NCI-H2107 (cell line): ENCODE measurements at places on chromosomes 1 and 21.

DNA sequence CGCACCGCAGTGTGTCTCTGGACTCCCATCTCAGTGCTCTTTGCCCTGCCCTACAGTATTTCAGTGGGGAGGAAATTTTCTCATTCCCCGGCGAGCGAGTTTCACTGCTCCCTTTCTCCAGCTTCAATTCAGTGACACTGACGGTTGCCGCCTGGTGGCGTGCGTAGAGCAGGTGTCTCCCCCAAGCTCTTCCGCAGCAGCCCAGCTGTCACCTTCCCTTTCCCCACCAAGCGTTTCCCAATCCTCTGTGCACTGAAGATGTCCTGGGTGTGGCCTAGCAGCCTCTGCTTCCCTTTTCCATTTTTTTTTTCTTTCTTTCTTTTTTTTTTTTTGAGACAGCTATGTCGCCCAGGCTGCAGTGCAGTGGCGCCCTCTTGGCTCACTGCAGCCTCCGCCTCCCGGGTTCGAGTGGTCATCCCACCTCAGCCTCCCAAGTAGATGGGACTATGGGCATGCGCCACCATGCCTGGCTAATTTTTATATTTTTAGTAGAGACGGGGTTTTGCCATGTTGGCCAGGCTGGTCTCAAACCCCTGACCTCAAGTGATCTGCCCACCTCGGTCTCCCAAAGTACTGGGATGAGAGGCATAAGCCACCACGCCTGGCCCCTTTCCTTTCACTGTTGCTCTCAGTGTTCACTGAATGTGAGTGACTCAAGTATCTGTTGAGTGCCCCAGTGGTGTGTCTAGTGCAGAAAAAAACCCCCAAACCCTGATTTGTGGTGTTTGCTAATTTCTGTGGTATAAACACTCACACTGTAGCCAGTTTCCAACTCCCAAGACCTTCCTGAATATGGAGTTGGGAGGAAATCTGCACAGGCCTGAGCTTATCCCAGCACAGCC, 30.1 kb downstream of the TNFRSF1B start:
- DNase-seq: no peak

GRCh38 chr1:109315288-109315687, 8.5 kb upstream of the MYBPHL start:
- DNase-seq: no peak

DNA sequence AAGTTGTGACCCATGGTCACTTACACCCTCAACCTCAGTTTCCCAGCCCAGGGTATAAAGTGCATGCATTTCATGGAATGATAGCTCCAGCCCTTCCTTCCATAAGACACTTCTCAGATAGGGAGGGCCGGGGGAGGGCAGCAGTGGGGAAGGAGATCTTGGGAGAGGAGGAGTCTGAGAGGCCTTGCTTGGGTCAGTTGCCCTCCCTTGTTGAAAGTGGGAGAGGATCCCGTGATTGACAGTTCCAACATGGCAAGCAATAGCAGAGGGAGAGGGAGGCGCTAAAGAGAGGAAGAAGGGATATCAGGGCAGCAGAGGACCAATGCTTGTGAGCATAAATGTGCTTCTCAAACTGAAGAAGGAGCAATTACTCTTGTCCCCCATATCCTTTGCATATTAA, 244.4 kb downstream of the CHRM3 start:
- no peak for DNase-seq

DNA sequence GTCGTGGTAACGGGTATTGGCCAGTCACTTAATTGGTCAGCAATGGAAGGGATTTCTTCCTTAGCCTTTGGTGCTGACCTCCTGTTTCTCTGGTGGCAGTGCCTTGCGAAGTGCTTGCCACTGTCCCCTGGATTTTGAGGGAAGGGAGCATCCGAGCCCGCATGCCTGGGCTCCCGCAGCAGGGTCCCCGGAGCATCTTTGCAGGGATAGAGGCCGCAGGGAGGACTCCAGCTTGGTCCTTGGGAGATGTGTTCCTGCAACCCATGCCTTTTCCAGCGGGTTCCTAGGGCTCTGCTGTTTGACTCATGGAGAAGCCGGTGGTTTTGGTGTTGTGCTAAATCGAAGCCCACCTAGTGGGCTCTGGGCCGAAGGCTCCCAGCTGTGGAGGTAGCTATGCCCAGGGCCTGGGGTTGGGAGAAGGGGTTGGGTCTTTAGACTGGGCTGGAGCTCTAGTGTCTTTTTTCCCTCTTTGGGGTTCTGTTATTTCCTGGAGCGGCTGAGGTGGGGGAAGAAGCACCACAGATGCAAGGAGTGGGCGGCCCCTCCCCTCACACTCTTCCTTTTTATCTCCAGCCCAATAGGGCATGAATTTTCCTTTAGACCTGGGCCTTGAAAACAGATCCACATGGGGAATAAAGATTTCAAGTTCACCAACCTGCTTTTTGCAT, 39.0 kb downstream of the PIK3CD start:
- DNase-seq: no peak

DNA sequence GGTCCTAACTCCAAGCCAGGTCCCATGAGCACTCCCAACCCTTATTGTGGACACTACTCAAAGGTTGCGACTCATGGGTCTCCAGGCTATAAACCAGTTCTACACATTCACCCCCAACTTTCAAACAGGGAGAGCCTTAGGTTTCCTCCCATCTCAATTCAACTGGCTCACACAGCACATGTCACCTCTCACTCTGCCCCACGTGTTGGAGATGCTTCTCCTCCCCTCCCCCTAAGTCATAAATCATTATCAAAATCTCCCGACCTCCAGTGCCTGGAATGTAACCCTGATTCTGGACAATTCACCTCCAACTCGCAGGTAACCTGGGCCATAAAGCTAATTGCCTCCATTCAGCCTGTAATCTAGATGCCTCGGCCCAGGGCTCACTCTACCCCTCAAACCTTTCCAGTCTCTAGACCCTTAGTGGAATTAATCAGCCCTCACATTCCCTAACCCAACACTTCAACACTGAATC, 595 bp downstream of the AK2 start:
- no peak for DNase-seq

DNA sequence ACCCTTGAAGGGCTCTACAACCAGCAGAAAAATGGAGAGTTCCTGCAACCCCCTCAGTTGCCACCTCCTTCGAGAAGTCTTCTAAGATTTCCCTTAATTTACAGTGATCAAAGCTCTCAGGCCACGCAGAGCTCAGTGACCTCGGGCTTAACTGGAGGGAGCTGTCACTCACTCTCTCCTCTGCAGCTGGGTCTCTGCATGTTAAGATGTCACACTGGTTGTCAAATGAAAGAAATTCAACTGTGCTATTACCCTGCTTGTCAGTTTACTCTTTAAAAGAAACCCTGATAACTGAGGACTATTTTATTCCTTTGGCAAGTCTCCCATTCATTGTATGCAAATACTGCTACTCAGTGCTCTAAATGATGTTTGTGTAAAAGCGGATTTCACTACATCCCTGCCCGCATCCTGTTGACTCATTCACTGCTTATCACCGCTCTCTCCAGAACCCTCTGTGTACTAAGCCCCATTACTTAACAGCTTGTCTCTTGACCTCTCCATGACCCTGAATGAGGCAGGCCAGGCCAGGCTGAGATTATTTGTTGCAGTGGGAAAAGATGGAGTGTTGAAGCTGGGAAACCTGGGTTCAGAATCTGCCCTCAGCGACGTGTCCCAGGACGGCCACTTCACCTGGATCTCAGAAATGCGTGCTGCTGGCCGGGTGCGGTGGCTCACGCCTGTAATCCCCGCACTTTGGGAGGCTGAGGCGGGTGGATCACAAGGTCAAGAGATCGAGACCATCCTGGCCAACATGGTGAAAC, 13.7 kb downstream of the DHRS3 start:
- DNase-seq: no peak

- DNase-seq: no peak
These were observed 84.4 kb downstream of the CATSPERE start for GRCh38 chr1:244545511-244545910.

DNA sequence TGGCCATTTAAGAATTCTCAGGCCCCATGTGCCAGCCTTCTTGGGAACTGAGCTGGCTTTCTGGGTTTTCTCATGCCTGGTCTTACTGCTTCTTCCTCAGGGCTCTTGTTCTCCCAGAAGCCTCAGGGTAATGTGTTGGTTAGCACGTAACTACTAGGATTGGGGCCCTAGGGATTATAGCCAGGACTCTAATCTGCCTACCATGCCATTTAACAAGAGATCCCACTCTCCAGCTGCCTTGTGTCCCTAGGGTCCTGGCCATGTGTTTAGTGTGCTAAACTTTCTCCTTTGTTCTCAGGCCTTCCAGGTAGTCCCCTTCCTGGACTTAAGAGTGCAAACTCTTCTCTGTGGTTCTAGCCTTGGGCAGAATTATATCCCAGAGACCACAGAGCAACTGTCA, 2.2 kb upstream of the SH3BGRL3 start:
- DNase-seq: no peak

GRCh38 chr1:47987601-47988000, 9.6 kb downstream of the TRABD2B start:
- DNase-seq: no peak

GRCh38 chr1:240387051-240387450, 224.9 kb downstream of the GREM2 start:
- no peak for DNase-seq

GRCh38 chr1:227953022-227953412, 5.3 kb upstream of the WNT9A start:
- DNase-seq: no peak

DNA sequence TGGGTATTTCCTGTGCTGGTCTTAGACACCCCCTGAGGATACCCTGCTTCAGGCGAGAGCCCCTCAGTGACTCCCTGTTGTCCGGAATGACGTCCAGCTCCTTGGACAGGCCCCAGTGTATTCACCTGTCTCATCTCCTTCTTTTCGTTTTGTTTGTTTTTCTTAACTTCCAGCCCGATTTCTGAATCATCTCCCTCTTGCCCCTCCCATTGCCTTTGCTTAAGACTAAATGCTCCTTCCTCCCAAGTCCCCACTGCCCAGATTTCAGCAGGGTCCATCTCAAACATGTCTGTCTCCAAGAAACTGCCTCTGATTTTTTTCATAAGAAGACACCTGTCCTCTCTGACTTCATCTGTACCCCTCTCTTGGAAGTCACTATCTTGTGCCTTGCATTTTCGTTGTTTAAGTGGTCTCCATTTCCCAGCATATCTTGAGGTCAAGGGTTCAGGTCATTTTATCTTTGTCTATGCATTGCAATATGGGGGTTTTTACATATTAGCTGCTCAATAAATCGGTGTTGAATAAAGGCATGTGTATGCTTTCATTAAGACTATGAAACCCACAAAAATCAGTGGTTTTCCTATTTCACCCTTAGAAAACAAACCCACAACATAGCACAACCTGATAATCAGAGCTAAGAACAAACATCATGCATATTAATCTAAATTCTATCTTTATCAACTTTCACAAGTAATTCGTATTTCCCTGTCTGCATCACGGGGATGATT, 58.4 kb upstream of the LGALS8 start:
- no peak for DNase-seq

- no peak for DNase-seq
These were observed 3.4 kb upstream of the SPTA1 start for GRCh38 chr1:158689875-158690274.

DNA sequence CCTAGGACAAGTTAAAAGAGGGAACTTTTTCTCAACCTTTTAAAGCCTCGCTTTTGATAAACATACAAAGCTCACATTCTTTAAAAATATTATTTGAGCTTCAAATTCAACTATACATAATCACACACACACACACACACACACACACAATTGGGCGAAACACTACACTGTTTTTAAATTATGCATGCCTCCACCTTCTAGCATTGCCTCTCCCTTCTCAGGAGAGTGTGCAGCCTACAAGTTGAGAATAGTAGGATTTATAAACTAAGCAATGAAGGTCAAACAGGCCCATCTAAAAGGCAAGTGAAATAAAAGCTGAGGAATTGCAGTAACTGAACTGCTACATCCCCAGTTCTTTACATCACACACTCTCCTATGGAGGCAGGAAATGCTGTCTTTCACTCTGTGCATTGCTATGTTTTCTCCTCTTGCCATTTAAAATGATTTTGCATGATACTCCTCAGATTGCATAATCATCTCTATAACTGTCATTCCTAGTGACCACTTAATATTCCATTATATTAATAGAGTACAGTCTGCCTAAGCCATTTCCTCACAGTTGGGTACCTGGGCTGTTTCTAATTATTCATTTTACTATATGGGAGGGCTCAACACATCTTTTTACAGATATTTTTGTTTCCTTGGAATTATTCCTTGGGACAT, 92.5 kb upstream of the KCNE2 start:
- no peak for DNase-seq

GRCh38 chr1:21573971-21574465, 64.8 kb downstream of the ALPL start:
- DNase-seq: peak; percentile 88

DNA sequence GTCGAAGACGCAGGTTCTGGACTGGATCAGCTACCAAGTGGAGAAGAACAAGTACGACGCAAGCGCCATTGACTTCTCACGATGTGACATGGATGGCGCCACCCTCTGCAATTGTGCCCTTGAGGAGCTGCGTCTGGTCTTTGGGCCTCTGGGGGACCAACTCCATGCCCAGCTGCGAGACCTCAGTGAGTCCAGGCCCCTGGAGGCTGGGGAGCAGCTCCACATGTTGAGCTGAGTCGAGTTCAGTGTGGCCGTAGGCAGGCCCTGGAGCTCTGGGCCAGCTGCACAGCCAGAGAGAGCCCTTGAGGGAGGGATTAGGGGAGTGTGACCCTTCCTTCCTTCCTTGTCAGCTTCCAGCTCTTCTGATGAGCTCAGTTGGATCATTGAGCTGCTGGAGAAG, 1.6 kb downstream of the ELF3 start:
- DNase-seq: no peak

DNA sequence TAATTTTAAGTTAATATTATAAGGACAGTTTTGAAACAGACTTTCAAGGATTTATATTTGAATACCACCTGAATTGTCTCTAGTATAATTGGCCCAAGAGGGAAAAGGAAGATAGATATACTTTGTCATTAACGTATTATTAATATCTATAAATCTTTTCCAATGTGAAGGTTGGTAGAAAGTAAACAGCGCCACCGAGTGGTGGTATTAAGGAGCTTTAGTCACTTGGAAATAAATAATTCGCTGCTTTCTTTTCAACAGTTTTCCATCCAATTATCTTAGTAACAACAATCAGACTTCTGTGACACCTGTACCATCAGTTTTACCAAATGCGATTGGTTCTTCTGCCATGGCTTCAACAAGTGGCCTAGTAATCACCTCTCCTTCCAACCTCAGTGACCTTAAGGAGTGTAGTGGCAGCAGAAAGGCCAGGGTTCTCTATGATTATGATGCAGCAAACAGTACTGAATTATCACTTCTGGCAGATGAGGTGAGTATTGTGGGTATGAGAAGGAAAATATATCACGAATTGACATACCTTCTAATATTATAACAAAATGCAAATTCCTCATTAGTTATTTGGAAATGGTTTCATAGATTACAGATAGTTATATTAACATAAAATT, 37.7 kb downstream of the SH3GLB1 start:
- no peak for DNase-seq

GRCh38 chr1:202268817-202269216, 72.9 kb downstream of the UBE2T start:
- no peak for DNase-seq

DNA sequence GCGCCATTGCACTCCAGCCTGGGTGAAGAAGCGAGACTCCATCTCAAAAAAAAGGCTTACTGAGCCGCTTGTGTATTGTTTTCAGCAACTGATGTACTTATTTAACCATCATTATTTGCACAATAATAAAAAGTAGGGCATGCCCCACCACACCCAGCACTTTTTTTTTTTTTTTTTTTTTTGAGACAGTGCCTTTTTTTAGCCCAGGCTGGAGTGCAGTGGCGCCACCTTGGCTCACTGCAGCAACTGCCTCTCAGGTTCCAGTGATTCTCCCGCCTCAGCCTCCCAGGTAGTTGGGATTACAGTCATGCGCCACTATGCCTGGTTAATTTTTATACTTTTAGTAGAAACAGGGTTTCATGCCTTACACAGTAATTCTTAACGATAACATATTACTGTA, 12.2 kb upstream of the TRNAU1AP start:
- no peak for DNase-seq

GRCh38 chr1:116497656-116498055, 73.2 kb downstream of the CD58 start:
- DNase-seq: no peak
